ENCODE measurements at places on chromosomes 7 and 10. TPM values are rescaled to one million over a fixed set of nuclear protein-coding genes. Genes with fewer than 3 reads are reported as not detected.

DNA sequence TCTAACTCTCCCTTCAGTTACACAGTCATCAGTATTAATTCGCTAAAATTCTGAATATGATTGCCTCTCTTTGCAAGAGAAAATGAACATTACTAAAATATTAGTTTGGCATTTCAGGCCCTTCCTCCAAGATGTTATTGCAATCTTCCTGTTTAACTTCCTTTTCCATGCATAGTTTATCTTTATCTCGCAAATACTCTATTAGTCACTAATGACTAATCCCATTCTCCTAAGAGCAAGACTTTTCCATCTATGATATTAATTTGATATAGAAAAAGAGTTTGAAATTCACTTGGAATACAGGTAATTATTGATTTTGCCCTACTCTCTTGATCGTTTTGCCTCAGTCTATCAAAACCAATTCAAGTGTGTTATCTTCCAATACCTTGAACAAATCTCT lies 41.8 kb upstream of the SEMA3A start:
- no peak for DNase-seq

- DNase-seq = no peak
Measured at GRCh38 chr10:65312876-65313275, 1613.0 kb upstream of the LRRTM3 start.

DNA sequence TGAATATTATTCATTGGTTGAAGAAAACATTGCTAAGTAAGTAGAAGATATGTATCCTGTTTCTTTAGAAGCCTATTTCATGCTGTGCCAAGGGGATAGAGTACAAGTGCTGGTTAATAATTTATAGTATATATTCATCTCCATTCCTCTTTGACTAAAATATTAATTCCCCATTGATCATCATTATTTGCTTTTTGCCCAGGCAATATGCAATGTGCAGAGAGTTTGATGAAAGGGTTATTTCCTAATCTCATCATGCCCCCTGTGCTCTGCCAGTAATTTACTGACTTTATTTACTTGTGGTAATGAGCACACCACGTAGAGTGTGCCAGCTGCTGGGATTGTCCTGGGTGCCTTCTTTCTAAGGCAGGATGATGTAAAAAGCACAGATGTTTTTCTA lies 180.9 kb downstream of the REEP3 start:
- DNase-seq = no peak

DNA sequence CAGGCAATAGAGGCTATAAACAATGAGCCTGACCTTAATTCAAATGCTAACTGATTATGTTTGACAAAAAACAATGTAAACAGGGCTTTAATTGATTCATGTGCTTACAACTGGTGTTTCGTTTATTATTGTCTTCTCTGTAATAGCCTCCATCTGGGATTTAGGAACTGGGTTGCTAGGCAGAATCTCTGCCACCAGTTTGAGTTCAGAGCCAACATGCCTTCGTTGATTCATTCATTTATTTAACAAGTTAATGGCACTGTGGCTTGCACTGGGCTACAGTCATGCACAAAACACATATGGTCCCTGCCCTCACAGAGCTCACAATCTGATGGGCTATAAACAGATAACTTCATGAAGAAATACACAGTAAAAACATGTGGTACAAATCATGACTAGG lies 19.6 kb upstream of the CDHR3 start:
- DNase-seq = no peak

- DNase-seq = no peak
Measured at GRCh38 chr10:108775911-108776475, 1147.3 kb downstream of the XPNPEP1 start.

GRCh38 chr7:51012569-51013217 lies 230.0 kb upstream of the GRB10 start:
- DNase-seq = no peak

GRCh38 chr10:82888809-82889455 lies 1013.9 kb downstream of the NRG3 start:
- DNase-seq = no peak

- no peak for DNase-seq
Measured at GRCh38 chr10:865257-865656, 66.2 kb downstream of the LARP4B start.

- no peak for DNase-seq
Measured at GRCh38 chr7:27101171-27101956, 1.1 kb downstream of the HOXA2 start.

DNA sequence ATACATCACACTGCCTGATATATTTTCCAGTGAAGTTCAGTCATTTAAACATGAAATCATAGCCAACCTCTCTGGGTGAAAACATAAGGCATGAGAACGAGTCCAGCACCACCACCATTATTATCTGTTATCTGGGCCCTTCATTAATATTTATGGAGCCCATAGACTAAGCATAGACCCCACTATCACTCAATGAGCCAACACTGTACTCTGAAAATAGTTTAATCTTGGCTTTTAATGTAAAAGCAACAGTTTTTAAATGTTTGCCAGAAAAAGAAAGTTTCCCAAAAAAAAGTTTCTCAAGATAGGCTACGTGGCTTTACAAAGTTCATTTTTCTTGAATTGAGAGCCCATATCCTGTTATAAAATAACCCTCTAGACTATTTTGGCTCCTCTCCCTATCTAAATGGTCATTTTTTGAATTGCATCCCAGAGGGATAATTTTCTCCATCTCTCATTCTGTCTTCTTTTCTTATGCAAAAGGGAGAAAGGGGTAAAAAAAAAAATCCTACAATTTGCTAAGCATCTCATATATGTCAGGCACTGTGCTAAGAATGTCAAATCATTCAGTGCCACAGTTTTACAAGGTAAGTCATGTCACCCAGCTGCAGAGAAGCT lies 66.1 kb downstream of the FZD1 start:
- DNase-seq = no peak

DNA sequence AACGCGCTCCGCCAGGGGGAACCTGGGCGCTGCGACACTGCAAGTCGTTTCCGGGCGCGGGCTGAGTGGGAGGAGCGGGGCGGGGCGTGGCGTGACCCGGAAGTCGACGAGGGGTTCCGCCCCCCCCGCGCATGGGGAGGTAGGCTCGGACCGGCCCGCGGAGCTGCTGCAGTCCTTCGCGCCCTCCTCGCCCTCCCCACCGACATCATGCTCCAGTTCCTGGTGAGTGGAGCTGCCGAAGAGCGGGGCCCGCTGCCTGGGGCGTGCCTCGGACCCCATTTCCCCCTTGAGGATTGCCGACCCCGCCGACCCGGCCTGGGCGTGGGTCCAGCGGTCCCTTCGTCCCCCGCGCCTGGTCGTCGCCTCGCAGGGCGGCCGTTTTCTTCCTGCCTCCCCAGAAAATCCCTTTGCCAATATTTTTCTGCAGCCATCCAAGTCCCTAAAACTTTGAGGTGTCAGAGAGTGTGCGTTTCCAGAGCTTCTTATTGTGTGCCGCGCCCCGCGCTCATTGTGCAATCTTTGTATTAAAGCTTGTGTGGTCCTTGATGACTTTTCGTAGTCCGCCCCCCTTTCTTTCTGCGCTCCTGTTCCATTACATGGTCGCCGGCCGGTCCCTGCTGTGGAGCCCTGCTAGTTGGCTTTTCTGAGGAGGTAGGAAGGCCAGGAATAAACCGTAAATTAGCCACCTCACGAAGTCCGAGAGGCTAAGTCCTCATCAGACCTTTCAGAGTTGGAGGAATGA lies at the start of gene STMP1:
TSS of gene STMP1 (plus strand) at position 142 of the 742 bp plus-strand sequence.
- DNase-seq = peak; percentile 91

- DNase-seq = no peak
Measured at GRCh38 chr10:112953174-112954159, 3.4 kb downstream of the TCF7L2 start.

DNA sequence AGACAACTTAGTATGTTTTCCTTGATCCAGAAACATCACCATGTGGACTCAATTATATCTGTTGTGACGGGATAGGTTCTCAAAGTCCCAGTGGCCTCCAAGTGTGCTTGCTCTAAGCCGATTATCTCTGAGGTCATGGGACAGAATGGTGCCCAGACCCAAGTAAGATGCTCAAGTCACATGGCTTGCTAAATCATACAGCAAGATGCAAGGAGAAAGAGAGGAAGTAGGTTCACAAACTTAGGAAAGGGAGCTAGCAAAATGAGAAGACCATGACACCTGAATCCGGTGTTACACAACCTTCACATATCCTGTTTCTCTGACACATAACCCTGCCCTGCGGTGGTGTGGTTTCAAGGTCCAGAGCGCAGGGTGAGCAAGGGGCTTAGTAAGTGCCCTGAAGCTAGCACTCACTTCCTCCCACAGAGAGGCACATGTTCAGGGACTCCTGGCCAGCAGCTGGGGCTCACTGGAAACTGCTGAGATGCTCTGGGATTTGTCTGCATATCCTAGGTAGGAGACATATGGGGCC lies 590.9 kb upstream of the ANKRD30A start:
- no peak for DNase-seq

DNA sequence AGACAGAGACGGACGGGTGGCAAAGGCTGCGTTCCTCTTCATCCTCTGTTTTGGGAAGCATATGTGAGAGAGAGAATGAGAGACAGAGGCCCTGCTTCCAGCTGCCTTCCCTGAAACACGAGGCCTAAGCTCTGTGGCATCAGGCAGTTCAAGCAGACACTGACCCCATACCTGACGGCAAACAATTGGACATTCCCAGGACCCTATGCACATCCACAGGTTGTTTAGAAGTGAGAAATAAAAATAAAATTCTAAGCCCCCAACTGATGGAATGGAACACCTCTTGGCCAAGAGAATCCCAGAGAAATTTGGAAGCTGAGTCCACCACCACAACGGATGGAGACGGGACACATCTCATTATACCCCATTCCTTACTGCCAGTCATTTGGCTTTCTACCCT lies 105.3 kb downstream of the CPXM2 start:
- no peak for DNase-seq

DNA sequence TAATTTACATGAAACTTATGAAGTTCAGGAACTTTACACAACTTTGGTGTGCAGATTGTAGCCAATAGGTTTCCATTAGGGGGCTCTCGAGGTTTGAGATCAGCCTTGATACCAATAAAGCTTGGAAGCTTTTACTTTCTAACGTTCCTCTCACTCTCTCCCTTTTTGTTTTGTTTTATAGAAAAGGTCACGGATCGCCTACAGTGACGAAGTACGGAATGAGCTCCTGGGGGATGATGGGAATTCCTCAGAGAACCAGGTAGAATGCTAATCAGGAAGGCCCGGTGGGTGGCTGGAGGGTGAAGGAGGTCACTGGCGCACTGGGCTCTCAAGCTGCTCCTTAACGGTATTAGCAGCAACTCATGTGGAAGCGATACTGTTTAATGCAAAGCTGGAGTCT lies 79.9 kb downstream of the VTI1A start:
- DNase-seq = no peak

- no peak for DNase-seq
Measured at GRCh38 chr7:36875794-36876193, 151.5 kb upstream of the AOAH start.

DNA sequence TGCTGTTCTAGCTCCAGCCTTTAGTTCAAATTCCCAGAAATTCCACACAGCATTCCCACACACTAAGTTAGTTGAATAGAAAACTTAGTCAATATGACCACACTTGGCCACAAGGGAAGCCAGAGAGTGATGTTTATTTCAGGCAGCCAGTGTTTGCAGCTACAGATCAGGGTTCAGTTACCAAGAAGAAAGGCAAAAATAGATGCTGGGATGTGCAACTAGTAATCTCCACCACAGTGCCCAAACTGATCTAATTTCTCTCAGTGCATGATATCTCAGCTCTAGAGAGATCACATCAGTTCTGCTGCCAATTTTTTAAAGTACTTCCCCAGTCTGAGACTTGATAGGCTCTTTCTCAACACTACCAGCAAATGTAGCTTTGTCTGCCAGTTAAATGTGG lies 17.6 kb downstream of the SLF2 start:
- DNase-seq = no peak

DNA sequence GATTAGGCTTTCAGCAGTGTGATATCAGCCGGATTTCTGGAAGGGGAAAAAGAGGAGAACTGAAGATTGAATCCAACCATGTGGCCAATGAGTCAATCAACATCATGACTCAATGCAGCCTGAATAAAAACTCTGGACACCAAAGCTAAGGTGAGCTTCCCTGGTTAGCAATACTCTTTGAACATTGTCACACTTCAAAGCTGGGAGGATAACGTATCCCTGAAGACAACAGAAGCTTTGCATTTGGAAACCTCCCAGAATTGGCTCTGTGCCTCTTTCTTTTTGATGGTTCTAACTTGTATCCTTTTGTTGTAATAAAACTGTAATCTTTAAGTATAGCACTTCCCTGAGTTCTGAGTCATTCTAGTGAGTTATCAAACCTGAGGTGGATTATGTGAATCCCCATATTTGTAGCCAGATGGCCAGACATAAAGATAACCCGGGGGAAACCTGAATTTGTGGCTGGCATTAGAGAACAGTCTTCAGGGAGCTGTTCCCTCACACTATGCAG lies 284.4 kb downstream of the IPMK start:
- DNase-seq = no peak

DNA sequence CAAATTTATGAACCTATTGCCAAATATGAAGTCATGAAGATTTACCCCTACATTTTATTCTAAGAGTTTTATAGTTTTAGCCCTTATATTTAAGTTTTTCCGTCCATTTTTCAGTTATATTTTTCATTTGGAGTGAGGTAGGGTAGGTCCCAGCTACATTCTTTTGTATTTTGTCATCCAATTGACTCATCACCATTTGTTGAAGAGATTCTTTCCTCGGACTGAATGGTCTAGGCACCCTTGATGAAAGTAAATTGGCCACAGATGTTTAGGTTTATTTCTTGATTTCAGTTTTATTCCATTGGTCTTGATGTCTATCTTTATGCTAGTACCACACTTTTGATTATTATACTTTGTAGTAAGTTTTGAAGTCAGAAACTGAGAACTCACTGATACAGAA lies 22.7 kb downstream of the CYP2C19 start:
- DNase-seq = no peak

NEBL gene
- 86.5 TPM for polyA plus RNA-seq

CYP2W1 gene
- 4.1 TPM for polyA plus RNA-seq

LIPK gene
- not detected for polyA plus RNA-seq

SH2D4B gene
- 0.20 TPM for polyA plus RNA-seq

CEP41 gene
- 29.6 TPM for polyA plus RNA-seq

CYP2C19 gene
- polyA plus RNA-seq = 0.29 TPM

PTN gene
- 157 TPM for polyA plus RNA-seq

GPR26 gene
- polyA plus RNA-seq = 0.03 TPM

NXPH1 gene
- 0.12 TPM for polyA plus RNA-seq

TRIL gene
- 53.5 TPM for polyA plus RNA-seq
